Activated B cell treated with CpG ODN at 0.5 μM for 24 hours (primary cell): ENCODE measurements at places on chromosomes 1 and 21.

GRCh38 chr1:25008192-25008485 is 78.1 kb upstream of the RUNX3 start:
- no peak overlapping the region for H3K27ac ChIP-seq
- no peaks in the 10 kb centered on the region for H3K27me3 ChIP-seq
- peaks cover 8% of the 10 kb centered on the region for H3K4me1 ChIP-seq
- no peaks in the 10 kb centered on the region for H3K36me3 ChIP-seq
- H3K4me3 ChIP-seq: no peak overlapping the region

DNA sequence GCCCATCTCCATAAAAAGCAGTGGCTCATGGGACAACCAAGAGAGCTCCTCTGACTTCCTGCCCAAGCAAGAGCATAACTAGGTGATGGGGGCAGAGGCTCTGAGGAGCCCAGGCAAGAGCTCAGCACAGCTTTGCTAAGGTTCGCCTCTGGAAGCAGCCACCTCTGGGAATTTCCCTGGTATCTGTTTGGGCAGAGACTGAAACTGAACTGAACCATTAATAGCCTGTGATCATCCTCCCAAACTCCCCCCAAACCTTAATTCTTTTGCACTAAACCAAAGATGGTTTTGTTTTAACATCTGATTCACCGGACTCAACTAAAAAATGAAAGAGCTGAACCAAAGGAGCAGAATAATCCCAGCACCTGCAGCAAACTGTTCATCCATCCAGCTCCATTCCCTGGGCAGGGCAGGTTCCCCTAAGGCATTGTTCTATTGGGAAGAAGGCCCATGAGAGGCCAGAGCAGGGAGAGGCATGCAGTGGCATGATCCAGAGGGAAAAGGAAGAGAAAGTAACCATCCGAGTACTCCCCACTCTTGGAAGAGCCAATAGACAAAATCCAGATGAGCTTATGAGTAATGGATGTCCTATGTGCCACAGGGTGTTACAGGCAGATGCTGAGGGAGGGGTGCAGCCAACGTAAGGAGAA is 77.8 kb upstream of the KAZN start:
- H3K27ac ChIP-seq: no peak overlapping the region
- H3K36me3 ChIP-seq: no peaks in the 10 kb centered on the region
- H3K4me3 ChIP-seq: no peak overlapping the region
- H3K4me1 ChIP-seq: no peaks in the 10 kb centered on the region
- H3K27me3 ChIP-seq: peaks cover 6% of the 10 kb centered on the region

DNA sequence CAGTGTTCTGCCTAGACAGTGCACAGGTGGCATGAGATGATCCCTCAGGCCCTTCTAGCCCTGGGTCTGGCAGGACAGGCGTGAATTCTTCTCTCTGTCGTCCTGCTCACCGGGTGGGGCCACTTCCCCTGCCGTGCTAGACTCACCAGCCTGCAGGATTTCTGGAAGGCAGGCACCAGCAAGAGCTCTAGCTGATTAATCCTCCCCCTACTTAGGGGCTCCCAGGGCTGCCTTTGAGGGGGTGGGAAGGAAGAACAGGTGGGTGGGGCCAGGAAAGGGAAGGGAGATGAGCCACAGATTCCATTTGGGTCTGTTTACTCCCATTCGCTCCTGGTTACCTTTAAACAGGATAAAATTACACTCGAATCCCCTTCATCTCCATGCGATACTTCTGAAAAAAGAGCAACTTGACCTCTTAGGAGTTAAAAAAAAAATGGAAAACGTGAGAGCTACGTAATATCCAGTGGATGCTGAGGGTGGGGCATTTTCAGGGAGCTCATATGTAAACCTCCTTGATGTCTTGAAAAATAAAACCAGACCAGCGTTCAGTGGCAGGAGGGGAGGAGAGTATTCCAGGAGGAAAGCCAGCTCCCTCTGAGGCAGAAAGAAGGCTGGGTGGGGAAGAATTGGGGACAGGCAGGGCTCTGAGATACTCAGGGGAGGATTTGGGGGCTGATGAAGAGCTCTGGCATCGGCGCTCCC is 665.5 kb downstream of the PTPRU start:
- no peaks in the 10 kb centered on the region for H3K36me3 ChIP-seq
- peaks cover 5% of the 10 kb centered on the region for H3K27me3 ChIP-seq
- no peak overlapping the region for H3K4me3 ChIP-seq
- no peak for DNase-seq
- no peak overlapping the region for H3K27ac ChIP-seq

- no peak for DNase-seq
- H3K27ac ChIP-seq: peak overlapping the region; percentile 38
- peaks cover 90% of the 10 kb centered on the region for H3K4me1 ChIP-seq
- no peak overlapping the region for H3K4me3 ChIP-seq
- H3K27me3 ChIP-seq: no peaks in the 10 kb centered on the region
These were observed 185.9 kb upstream of the EDN2 start for GRCh38 chr1:41670217-41670957.

DNA sequence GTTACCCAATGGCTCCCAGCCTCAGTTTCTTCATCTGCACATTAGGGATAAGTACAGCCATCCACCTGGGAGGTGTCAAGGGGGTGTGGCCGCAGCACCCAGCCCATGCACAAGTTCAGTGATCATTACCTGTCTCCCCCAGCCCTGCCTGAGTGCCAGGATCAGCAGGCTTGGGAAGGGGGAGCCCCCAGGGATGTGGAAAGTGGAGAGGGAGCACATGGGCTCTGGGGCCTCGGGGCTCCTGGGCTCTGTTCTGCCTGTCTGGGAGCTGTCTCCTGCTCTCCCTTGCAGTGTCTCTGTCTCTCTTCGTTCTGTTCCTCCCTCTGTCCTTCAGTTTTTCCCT is 10.8 kb upstream of the PADI1 start:
- H3K27ac ChIP-seq: no peak overlapping the region
- H3K36me3 ChIP-seq: no peaks in the 10 kb centered on the region
- no peaks in the 10 kb centered on the region for H3K27me3 ChIP-seq
- H3K4me3 ChIP-seq: no peak overlapping the region

GRCh38 chr1:6330410-6330911 is 63.1 kb downstream of the ACOT7 start:
- peaks cover 2% of the 10 kb centered on the region for H3K36me3 ChIP-seq
- no peaks in the 10 kb centered on the region for H3K27me3 ChIP-seq
- no peaks in the 10 kb centered on the region for H3K4me1 ChIP-seq
- H3K27ac ChIP-seq: no peak overlapping the region
- no peak for DNase-seq

DNA sequence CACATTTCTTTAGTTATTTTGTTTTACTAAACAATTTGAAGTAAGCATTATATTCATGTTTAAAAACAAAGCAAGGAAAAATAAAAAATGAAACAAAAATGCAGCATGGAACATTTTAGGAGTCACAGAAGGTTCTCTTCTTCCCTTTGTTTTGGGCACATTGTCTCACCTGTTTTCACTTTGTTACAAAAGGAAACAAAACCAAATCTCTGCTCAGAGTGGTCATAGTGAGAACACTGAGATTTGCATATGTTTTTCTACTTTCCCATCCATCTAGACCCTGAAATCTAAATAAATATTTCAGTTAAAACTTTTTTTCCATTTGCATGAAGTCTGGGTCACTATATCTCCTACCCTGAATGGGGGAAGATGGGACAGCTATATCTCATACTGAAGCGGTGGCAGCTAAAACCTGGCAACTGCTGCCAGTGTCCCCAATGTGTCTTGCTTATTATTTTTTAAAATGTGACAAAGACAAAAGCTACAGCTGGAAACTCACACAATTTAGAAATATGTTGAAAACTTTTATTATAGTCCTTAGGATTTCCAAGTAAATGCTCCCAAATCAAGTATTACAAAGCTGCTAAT is 3.5 kb downstream of the EXOC8 start:
- no peak overlapping the region for H3K27ac ChIP-seq
- peaks cover 1% of the 10 kb centered on the region for H3K27me3 ChIP-seq
- DNase-seq: no peak
- peaks cover 76% of the 10 kb centered on the region for H3K4me1 ChIP-seq
- peaks cover 54% of the 10 kb centered on the region for H3K36me3 ChIP-seq

GRCh38 chr1:70893381-70893780 is 154.2 kb downstream of the PTGER3 start:
- DNase-seq: no peak
- no peaks in the 10 kb centered on the region for H3K27me3 ChIP-seq
- no peaks in the 10 kb centered on the region for H3K36me3 ChIP-seq
- H3K4me1 ChIP-seq: no peaks in the 10 kb centered on the region

GRCh38 chr1:245154429-245155271 is at the start of gene KIF26B:
Gene KIF26B (plus strand): TSS chr1:245154985. CDS start chr1:245155425, 440 bp downstream.
- H3K27me3 ChIP-seq: peaks cover 43% of the 10 kb centered on the region
- peak; percentile 31 for DNase-seq
- H3K36me3 ChIP-seq: no peaks in the 10 kb centered on the region
- H3K4me1 ChIP-seq: peaks cover 28% of the 10 kb centered on the region
- H3K4me3 ChIP-seq: peak within 1 kb of the TSS; percentile 88

GRCh38 chr1:52814465-52814864 is 28.1 kb upstream of the ZYG11A start:
- H3K36me3 ChIP-seq: peaks cover 55% of the 10 kb centered on the region
- H3K27ac ChIP-seq: no peak overlapping the region
- DNase-seq: no peak
- no peak overlapping the region for H3K4me3 ChIP-seq

DNA sequence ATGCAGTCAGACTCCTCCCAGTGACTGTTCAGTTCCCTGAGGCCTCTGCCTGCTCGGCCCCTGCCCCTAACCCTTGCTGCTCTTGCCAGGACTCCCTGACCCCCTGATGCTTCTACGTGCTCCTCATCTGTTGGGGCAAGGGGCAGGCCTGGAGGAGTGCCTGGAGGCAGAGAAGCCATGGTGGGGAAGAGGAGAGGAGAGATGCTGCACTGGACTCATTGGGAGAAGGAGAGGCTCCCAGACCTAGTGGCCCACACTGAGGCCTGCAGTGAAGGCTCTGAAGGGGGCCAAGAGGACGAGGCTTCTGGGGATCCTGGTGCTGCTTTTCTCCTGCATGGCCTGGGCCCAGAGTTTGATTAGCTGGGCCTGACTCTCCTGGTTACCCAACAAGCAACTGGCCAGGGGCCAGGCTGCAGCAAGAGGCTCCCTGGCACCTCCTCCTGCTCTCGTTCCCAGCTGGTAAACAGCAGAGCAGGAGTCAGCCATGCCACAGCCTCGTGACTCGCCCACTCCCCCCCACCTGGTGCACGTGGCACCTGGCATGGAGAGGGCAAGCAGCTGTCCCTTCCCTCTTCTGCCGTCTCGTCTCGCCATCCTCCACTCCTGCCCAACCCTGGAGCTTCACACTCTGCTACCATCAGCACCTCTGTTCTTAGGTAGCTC is 847 bp upstream of the RORC start:
- H3K36me3 ChIP-seq: no peaks in the 10 kb centered on the region
- peaks cover 13% of the 10 kb centered on the region for H3K27me3 ChIP-seq
- H3K4me3 ChIP-seq: no peak overlapping the region
- no peak overlapping the region for H3K27ac ChIP-seq

GRCh38 chr1:33455539-33456501 is 16.6 kb upstream of the ZSCAN20 start:
- no peak overlapping the region for H3K4me3 ChIP-seq
- no peak for DNase-seq
- H3K27me3 ChIP-seq: no peaks in the 10 kb centered on the region
- peaks cover 27% of the 10 kb centered on the region for H3K4me1 ChIP-seq

DNA sequence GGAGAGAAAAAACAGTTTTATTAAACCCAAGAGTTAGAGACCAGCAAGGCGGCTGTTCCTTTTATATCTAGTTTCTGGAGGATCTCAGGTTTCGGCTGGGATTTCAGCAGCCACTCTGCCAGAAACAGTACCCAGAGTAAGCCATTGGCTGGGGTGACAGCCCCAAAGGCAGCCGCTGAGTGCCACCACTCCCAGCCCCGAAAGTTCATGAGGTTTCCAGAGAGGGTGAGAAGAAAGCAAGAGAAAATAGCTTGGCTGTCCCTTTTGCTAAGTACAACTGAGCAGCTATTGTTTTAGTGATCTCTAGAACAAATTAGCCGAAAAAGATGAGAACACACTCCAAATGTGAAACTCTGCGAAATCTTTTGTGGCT is 1.2 kb downstream of the SH3BGR start:
- no peaks in the 10 kb centered on the region for H3K4me1 ChIP-seq
- no peak for DNase-seq
- H3K4me3 ChIP-seq: no peak overlapping the region
- peaks cover 8% of the 10 kb centered on the region for H3K27me3 ChIP-seq
- H3K27ac ChIP-seq: no peak overlapping the region
- no peaks in the 10 kb centered on the region for H3K36me3 ChIP-seq

DNA sequence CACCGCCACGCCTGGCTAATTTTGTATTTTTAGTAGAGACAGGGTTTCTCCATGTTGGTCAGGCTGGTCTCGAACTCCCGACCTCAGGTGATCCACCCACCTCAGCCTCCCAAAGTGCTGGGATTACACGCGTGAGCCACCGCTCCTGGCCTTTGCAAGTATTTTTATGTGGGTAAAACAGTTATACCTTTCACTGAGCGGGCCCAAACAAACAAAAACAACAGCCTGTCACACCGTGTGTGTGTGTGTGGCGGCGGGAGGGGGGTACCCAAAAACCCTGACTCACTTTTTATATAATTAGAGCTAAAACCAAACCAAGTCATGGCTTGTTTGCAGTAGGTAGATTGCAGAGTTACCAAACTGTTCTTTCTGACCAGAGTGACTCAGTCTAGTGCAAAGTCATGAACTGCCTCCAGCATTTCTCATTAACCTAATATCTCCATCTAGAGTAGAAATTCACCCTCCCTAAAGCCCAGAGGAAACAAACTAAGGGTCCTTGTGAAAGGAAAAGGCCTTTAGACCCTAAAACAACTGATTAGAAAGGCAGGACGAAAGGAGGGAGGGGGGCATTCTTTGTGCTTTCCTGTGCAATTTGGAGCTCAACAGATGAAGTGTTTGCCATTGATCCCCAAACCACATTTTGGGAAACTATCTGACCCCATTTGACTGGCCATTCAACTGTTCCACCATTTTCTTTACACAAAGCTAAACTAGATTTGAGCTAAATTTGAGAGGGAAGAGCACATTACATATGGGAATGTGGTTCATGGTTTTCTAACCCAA is 181.0 kb downstream of the DHRS3 start:
- no peak overlapping the region for H3K4me3 ChIP-seq
- peaks cover 59% of the 10 kb centered on the region for H3K4me1 ChIP-seq
- H3K27me3 ChIP-seq: no peaks in the 10 kb centered on the region
- DNase-seq: no peak
- H3K36me3 ChIP-seq: peaks cover 54% of the 10 kb centered on the region

- no peak for DNase-seq
- no peak overlapping the region for H3K27ac ChIP-seq
- no peak overlapping the region for H3K4me3 ChIP-seq
- H3K36me3 ChIP-seq: no peaks in the 10 kb centered on the region
- H3K27me3 ChIP-seq: no peaks in the 10 kb centered on the region
- peaks cover 13% of the 10 kb centered on the region for H3K4me1 ChIP-seq
These were observed 37.0 kb upstream of the TENT5B start for GRCh38 chr1:27049607-27050006.
